ENCODE measurements at places on chromosomes 2 and 18. TPM values are rescaled to one million over a fixed set of nuclear protein-coding genes. Genes with fewer than 3 reads are reported as not detected.

- DNase-seq, result no peak
- no peaks in the 10 kb centered on the region for H3K36me3 ChIP-seq
- H3K4me3 ChIP-seq, result no peak overlapping the region
- no peaks in the 10 kb centered on the region for H3K4me1 ChIP-seq
Measured at GRCh38 chr2:446963-447530, 159.2 kb upstream of the ALKAL2 start.

DNA sequence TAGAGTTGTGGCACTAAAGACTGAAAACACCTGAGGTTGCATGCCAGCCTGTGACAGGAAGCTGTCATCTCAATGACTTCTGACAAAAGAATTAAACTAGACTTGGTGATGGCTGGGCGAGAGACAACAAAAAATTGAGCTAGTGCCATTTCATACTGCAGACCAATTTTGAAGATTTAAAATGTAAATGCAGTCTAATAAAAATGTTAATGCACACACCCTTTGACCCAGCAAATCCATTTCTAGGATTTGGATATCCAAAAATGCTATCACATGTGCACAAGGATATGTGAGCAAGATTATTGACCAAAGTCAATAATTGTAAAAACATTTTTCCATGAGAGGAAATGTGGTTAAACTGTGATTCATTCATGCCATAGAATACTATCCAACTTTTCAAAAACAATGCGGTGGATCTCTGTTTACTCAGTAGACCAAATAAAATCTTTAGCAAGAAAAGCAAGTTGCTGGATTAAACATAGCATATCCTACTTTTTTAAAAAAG is 5.6 kb downstream of the FBXO36 start:
- no peak overlapping the region for H3K4me3 ChIP-seq
- no peaks in the 10 kb centered on the region for H3K27me3 ChIP-seq
- DNase-seq, result no peak
- peaks cover 7% of the 10 kb centered on the region for H3K4me1 ChIP-seq

- H3K27ac ChIP-seq, result peak within 1 kb of the TSS; percentile 96
- H3K27me3 ChIP-seq, result no peaks in the 10 kb centered on the region
- H3K36me3 ChIP-seq, result no peaks in the 10 kb centered on the region
- H3K4me3 ChIP-seq, result peak within 1 kb of the TSS; percentile 79
- peaks cover 67% of the 10 kb centered on the region for H3K4me1 ChIP-seq
Measured at GRCh38 chr2:26244309-26245230, at the start of the genes HADHA and HADHB. Gene HADHA (minus strand): TSS chr2:26244632. CDS start chr2:26244596, 36 bp downstream. Gene HADHB (plus strand): TSS chr2:26244939. CDS start chr2:26254255, 9,316 bp downstream.

DNA sequence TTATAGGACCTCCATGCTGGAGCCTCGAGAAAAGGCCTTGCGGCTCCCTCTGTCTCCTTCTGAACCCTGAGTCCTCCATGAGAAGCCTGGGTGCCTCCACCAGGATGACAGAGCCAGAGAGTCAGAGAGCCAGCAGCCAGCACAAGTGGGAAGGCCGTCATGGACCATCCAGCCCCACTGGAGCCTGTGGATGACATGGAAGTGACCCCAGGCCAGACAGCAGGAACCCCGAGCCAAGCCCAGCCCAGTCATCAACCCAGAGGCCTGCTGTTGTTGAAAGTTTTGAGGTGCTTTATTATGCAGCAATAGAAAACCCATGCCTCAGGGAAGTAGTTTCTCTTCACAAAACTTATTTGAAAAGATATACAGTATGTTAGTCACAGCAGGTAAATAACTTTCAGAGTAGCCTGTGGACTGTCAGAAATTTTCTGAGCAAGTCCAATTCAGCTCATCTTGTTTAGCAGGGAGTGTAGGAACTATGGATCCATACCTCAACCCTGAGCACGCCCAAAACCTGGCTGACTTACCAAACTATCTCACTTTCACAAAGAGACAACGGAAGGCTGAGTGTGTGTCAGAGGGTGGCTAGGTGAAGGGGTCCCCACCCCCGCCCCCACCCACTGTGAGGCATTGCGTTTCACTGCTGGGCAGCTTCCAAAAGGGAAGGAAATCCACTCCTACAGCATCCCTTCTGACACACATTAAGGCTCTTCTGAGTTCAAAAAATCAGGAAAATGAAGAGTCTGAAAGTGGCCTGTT is 79.9 kb upstream of the NDUFV2 start:
- no peaks in the 10 kb centered on the region for H3K36me3 ChIP-seq
- no peak for DNase-seq
- no peak overlapping the region for H3K27ac ChIP-seq
- H3K4me1 ChIP-seq, result no peaks in the 10 kb centered on the region

GRCh38 chr18:13409997-13410396 is 191.4 kb downstream of the LDLRAD4 start:
- no peak for DNase-seq
- no peak overlapping the region for H3K4me3 ChIP-seq
- H3K36me3 ChIP-seq, result no peaks in the 10 kb centered on the region
- H3K4me1 ChIP-seq, result peaks cover 21% of the 10 kb centered on the region
- H3K27ac ChIP-seq, result no peak overlapping the region

GRCh38 chr2:85394976-85395375 is 15.2 kb downstream of the CAPG start:
- no peak for DNase-seq
- H3K4me3 ChIP-seq, result no peak overlapping the region
- no peaks in the 10 kb centered on the region for H3K27me3 ChIP-seq
- H3K27ac ChIP-seq, result no peak overlapping the region

DNA sequence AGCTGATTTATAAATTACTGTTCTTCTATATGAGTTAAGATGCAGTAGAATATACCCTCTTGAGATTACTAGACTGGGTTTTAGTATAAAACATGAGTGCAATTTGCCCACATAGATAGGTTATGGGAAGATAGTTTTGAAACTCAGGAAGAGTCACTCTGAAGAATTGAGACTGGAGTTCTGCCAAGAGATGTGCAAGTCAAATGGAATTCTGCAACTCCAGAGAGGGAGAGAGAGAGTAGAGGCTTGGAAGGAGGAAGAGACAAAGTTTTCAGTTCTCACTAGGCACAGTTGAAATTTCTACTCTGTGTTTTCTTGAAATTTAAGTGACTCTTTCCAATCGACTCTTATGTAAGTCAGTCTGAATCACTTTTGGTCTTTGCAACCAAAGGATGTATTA is 878.8 kb downstream of the TSN start:
- H3K36me3 ChIP-seq, result no peaks in the 10 kb centered on the region
- H3K4me1 ChIP-seq, result no peaks in the 10 kb centered on the region
- H3K4me3 ChIP-seq, result no peak overlapping the region
- H3K27ac ChIP-seq, result no peak overlapping the region
- no peaks in the 10 kb centered on the region for H3K27me3 ChIP-seq

DNA sequence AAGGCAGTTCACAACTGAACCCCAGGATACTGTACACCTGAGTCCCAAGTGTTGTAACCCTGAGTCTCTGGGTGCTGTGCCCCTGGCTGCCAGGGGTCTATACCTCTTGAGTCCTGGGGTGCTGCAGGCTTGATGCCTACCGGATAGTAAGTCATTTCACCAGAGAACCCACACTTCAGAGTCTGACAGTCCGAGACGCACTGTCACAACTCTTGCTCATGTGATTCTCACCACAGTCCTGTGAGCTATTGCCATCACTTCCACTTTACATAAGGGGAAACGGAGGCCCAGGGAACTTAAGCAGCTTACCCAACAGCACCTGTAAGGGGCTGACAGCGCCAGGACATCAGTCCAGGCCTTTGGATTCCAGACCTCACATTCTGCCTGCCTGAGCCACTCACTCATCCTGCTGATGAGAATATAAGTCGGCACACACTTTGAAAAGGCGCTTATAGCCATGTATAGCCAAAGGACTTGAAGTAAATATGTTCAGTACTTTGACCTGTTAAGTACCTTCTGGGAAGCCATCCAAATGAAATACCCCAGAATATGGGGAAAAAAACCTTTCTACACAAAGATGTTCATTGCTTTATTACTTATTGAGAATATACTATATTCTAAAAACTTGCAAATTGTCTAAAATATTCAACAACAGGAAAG is 180.7 kb upstream of the ID2 start:
- no peaks in the 10 kb centered on the region for H3K27me3 ChIP-seq
- H3K36me3 ChIP-seq, result no peaks in the 10 kb centered on the region
- no peak overlapping the region for H3K27ac ChIP-seq
- DNase-seq, result no peak

DNA sequence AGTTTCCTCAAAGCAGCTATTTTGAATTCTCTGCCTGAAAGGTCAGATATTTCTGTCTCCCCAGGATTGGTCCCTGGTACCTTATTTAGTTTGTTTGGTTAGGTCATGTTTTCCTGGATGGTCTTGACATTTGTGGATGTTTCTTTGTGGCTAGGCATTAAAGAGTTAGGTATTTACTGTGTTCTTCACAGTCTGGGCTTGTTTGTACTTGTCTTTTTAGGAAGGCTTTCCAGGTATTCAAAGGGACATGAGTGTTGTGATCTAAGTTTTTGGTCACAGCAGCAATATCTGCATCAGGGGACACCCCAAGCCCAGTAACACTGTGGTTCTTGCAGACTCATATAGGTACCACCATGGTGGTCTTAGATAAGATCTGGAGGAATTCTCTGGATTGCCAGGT is 11.8 kb downstream of the MYO3B start:
- H3K27me3 ChIP-seq, result no peaks in the 10 kb centered on the region
- no peaks in the 10 kb centered on the region for H3K36me3 ChIP-seq
- DNase-seq, result no peak
- H3K4me1 ChIP-seq, result no peaks in the 10 kb centered on the region

- no peak for DNase-seq
- no peak overlapping the region for H3K27ac ChIP-seq
- peaks cover 7% of the 10 kb centered on the region for H3K4me1 ChIP-seq
- no peaks in the 10 kb centered on the region for H3K27me3 ChIP-seq
- no peaks in the 10 kb centered on the region for H3K36me3 ChIP-seq
Measured at GRCh38 chr2:39852831-39853230, 73.8 kb upstream of the THUMPD2 start.

- H3K4me3 ChIP-seq, result peak overlapping the region; percentile 55
- peaks cover 29% of the 10 kb centered on the region for H3K4me1 ChIP-seq
- DNase-seq, result peak; percentile 79
- H3K36me3 ChIP-seq, result no peaks in the 10 kb centered on the region
Measured at GRCh38 chr2:9739531-9739964, 103.7 kb upstream of the TAF1B start.

The KCNG2 gene
- total RNA-seq, result not detected

The CMPK2 gene
- total RNA-seq, result 4.2 TPM

The ACADL gene
- 14.7 TPM for total RNA-seq

All from psoas muscle (tissue), 8 donors.